ENCODE measurements at places on chromosomes 4 and X. TPM values are rescaled to one million over a fixed set of nuclear protein-coding genes. Genes with fewer than 3 reads are reported as not detected.

DNA sequence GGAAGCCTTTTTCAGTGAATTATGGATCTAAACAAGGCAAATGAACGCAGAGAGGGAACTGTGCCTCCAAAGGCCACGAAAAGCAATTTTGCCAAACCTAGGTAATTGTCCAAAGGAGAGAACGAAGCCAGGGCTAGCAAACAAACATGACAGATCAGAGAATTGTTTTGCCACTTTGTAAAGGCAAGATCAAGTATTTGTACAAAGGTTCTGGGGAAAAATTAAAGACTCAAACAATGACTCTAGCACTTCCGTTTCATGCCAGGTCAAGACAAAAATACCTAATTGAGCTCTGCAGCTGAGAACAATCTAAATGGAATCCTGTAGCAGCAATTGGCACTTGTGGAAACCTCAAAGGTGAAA is 8.5 kb downstream of the RBM47 start:
- DNase-seq: no peak

The HSD17B11 gene
- 48.7 TPM for total RNA-seq

GRCh38 chr4:40492691-40493090 is 137.0 kb downstream of the RBM47 start:
- DNase-seq: no peak

GRCh38 chr4:174464949-174465348 is 57.3 kb downstream of the HPGD start:
- DNase-seq: no peak

GRCh38 chr4:104726002-104726401 is 231.3 kb upstream of the CXXC4 start:
- DNase-seq: no peak

The LONRF3 gene
- total RNA-seq: 15.1 TPM

The HPRT1 gene
- 15.1 TPM for total RNA-seq

The UGT2B7 gene
- not detected for total RNA-seq

The PDZD4 gene
- total RNA-seq: 0.80 TPM

The SLC10A4 gene
- total RNA-seq: not detected

The BBS12 gene
- total RNA-seq: 5.6 TPM

Measured in breast epithelium (tissue), 4 donors.